LNCaP clone FGC (cell line): ENCODE measurements at places on chromosomes 3 and 15.

- DNase-seq: no peak
These were observed 65.6 kb downstream of the CCNL1 start for GRCh38 chr3:157094301-157094700.

DNA sequence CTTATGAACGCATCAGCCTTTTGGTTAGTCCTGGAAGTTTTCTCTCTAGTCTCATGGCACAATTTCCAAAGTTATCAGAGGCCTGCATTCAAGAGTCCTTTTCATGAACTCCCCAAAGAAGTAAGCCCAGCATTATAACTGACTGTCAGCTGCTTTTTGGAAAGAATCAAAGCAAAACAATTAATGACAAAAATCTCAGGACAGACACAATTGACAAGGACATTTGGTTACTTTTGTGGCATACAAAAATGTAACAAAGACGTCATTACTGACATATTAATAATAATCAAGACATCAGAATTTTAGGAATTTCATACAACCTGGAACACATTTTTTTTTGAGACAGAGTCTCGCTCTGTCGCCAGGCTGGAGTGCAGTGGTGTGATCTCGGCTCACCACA, 21.2 kb downstream of the KATNBL1 start:
- DNase-seq: no peak

DNA sequence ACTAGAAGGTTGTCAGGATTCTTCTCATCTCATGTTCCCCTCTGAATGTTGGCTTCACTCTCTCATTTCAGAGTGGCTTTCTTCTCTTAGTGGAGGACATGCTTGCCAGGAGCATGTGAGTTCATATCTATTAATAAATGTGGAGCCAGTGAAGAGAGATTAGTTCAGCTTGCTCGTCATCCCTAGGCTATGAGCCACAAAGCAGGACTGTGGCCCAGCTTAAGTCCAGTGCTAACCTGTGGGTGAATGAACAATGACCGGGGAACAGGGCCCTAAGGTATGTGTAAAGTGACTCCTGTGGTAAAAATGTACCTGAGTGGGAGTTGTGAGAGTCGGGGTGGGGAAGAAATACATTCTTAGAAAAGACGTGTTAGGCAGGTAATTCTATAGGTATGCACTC, 96.9 kb upstream of the TBL1XR1 start:
- no peak for DNase-seq

GRCh38 chr15:25089577-25089976, 134.8 kb downstream of the SNRPN start:
- no peak for DNase-seq

DNA sequence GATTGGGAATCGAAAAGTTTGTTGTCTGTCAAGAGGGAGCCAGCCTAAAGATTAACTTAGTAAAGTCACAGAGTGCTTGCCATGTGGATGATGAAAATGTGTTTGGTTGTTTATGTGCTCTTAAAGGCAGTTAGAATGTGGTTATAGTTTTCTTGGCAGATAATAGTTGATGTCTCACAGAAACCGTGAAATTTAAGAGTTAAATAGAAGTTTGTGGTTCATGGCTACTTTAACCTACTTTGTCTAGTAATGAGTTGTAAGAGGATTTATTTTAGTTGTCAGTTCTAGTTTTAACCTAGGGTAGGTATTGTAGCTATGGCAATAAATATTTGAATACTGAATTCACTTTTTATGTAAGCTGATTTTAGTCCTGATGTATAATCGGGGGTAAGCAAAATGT, 36.4 kb upstream of the EIF3J start:
- DNase-seq: no peak

- DNase-seq: no peak
These were observed 35.2 kb downstream of the BDH1 start for GRCh38 chr3:197520311-197521276.
